ENCODE measurements at places on chromosomes 3 and 15.

- DNase-seq, result no peak
Observed at GRCh38 chr3:30604093-30604492, 2.3 kb upstream of the TGFBR2 start.

DNA sequence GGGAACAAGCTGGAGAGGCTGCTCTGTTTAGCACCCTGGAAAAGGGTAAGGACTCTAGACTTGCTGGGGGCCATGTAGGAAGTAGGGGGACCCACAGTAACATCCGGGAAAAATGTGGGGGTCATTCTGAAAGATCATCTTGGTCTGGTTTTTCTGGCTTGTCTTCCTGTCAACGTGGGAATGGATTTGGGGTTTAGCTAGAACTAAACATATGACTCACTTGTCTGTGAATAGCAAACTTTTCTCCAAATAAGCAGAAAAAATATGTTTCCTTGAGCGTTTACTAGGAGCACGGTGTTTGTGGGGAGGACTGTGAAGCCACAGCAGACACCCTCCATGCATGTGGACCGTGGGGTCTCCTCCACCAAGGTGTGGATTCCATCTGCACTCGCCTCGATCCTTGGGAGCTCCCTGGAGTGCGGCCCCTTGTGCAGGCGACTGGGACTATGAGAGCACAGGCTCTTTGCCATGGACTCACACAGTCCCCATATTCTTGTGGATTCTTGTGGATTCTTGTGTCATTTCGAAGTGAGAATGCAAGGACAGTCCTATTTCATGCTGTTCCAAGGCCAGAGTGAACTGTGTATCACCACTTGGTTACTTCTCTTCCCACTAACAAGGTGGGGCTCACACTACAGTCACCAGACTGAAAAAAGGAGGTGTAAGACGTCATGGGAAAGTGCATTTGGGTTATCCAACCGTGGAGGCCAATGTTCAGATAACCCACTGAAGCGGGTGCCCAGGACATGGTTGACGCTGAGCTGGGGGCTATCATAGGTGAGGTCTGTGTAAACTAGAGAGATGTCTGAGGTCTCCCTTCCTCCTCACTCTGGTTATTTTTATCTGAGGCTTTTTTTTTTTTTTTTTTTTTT is 25.5 kb downstream of the PGPEP1L start:
- DNase-seq, result no peak

GRCh38 chr3:58999134-58999773 is 50.6 kb downstream of the CFAP20DC start:
- no peak for DNase-seq

DNA sequence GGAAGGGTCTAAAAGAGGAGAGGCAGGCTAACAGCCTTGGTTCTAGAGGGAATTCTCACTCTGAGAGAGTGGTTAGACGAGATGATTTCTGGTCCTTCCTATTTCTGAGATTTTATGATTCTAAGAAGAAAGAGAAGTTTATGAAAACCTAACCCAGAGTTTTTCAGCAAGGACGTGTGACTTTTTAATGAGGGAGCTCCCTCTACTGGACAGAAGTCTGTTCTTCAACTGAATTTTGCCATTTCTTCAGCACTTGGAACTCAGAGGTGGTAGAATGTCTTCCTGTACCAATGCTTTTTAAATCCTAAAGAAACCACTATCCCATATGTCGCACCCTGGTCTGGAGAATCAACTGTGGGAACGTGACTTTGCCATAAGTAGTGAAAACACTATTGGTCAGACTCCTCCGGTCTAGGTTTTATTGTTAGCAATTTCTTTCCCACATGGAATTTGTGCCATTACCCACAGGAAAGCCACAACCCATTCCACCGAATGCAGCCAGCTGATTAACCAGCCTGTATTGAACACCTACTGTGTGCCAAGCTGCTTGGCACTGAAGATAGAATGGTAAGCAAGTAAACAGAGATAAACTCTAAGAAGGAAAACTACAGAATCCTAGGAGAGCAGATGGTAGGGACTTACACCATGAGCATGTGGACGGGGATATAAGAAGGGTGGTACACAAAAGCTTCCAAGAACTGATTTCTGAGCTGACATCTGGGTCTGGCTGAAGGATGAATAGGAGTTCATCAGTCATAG is 199.5 kb upstream of the LMCD1 start:
- no peak for DNase-seq

DNA sequence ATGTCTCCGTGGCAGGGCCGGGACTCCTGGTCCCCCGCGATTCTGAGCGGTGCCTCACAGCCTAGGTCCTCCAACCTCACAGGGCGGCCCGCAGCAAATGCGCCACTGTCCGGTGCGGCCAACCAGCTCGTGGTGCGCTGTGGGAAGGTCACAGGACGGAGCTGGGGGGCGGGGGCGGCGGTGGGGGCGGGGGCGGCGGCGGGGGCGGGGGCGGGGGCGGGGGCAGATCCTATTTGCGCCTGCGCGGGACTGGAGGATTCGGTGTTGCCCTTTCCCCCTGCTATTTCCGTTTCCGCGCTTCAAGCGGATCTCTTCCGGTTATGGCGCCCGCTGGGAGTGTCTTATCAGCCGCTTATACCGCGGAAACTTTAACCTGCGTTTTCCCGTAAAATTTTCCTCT is 106.7 kb upstream of the SNRPN start:
- DNase-seq, result no peak

DNA sequence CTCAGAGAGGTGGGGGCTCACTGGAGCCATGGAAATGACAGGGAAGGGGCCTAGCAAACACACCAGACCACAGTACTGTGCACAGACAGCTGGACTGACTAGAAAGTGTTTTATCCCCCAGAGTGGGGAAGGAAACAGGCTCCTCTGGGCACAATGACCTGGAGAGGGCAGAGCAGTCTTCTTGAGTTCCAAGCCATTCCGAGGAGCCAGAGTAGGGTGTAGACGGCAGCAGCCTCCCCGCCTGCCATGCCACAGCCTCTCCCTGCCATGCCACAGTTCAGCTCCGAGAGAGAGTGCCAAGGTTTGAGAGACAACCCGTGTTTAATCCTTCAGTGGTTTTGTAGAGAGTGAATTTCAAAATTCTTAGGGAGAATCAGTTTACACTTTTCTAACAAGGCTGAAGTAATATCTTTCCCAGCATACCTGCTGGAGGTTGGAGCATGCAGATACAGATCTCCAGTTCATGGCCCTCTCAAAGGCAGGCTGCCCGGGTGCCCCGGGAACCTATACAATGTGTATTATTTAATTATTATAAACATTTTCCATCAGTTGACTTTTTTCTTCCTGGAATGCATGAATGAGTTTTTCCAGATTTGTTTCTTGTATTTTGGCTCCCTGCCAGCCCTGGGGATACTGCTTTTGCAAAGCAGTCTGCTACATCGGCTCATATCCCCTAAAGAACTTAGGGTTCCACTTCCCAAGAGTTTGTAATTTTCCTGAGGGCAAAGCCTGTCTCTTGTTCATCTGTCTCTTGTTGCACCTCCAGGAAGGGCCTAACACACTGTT is 3.2 kb downstream of the PODXL2 start:
- no peak for DNase-seq

- no peak for DNase-seq
Observed at GRCh38 chr3:30893678-30894325, 659 bp downstream of the GADL1 start.

DNA sequence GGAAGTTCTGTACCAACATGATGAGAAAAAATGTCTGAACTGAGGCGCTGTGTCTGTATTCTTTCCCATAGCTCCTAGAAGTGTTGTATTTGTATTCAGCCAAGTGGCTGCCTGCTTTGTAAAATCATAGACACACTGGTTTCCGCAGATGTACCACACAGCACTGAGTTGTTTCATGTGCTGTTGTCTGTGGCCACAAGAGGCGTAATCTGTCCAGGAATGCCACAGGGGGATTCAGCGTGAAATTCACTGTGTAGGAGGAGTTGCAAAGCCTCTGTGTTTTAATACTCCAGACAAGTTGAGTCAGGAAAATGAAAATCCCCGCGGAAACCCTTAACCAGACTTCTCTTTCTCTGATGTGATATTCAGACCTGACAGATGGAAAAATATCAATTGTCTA is 462.2 kb downstream of the NSUN3 start:
- DNase-seq, result no peak

DNA sequence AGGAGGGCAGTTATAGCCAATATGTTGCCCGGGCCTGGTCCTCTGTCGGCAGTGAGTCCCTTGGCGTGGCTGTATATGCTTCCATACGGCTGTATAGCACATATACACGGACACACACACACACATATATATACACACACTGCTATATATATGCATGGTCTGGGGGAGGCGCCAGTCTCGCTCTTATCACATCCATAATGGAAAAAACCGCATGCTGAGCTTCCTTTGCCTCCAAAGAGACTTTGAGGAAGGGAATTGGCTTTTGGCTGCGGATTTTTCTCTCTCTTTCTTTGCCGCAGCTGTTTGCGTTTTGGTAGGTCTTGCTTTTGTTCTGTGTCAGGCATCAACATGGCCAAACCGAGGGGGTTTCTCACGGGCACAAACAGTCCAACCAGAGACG is 11.3 kb upstream of the TMEM115 start:
- no peak for DNase-seq

DNA sequence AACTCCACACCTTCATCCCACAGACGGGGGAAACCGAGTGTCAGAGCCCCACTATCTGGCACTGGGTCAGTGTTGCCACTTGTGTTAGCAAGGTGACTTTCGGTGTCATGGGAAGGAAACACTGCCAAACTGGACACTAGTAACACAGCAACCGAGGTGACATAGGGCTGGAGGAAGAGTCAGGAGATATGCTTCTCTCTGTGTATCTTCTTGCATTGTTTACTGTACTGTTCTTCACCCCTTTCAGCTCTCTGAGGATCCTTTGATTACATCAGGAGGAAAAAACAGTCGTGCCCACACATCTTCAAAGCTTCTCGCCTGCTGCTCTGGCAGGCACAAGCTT is 109.4 kb upstream of the RAD18 start:
- DNase-seq, result no peak

- DNase-seq, result no peak
Observed at GRCh38 chr15:89494941-89495637, 1.3 kb downstream of the RHCG start.

- DNase-seq, result no peak
Observed at GRCh38 chr3:98843266-98843959, 58.1 kb downstream of the DCBLD2 start.

- DNase-seq, result no peak
Observed at GRCh38 chr3:194957743-194958240, 272.1 kb downstream of the FAM43A start.

- no peak for DNase-seq
Observed at GRCh38 chr3:124248471-124249028, 256.6 kb upstream of the ROPN1 start.

DNA sequence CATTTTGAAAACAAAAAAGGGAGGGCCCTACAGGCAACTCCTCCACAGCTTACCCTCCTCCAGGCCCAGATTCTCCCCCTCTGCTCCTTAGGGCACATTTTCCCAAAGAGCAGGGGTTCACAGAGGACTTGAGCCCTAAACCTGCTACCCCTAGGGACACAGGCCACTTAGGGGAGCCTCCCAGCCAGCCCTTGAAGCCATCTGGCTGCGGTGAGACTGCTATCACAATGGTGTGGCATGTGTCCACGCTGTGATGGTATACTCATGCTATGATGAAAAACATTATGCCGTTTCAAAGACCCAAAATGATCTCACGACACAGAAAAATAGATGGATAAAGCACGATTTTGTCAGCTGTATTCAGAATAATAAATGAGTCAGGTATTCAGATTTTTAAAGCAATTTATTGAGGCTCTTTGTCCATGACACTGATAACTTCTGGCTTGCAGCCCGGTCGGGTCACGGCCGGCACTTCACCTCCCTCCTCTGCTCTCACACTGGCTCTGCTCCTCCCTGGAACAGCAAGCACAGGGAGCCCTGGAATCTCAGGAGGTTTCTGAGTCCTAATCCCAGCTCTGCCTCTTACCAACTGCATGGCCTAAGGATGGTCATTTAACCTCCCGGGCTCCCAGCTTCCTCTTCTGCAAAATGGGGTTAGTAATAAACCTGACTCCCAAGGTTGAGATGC is 115.3 kb downstream of the MEGF11 start:
- DNase-seq, result no peak

- no peak for DNase-seq
Observed at GRCh38 chr15:62250186-62250585, 85.1 kb upstream of the C2CD4B start.

GRCh38 chr3:149493315-149494021 is 19.0 kb downstream of the TM4SF4 start:
- DNase-seq, result no peak

DNA sequence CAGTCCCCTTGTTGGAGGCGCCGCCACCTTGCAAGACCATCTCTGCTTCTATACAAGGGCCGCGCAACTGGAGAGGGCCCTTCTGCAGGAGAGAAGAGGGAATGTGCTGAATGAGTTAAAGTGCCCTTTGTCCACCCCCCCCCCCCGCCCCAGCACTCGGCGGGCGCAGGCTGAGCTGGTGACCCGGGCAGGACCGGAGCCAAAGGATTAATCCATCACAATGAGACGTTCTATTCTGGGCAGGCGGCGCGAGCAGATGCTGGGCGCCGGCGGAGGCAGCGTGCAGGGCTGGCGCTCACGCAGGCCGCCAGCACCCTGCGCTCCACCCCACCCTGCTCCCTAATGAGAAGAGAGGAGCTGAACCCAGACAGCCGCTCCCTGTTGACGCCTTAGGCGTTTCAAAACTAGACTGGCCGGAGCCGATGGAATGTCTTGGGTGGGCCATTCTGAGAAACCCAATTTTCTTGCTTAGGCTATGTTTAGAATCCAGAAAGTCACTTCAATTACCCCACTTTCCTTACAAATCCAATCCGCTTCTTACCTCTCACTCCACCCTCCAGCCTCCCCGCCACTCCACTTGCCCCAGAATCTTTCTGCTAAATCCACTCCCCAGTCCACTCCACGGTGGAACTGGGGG is 32.9 kb downstream of the GJD2 start:
- no peak for DNase-seq

DNA sequence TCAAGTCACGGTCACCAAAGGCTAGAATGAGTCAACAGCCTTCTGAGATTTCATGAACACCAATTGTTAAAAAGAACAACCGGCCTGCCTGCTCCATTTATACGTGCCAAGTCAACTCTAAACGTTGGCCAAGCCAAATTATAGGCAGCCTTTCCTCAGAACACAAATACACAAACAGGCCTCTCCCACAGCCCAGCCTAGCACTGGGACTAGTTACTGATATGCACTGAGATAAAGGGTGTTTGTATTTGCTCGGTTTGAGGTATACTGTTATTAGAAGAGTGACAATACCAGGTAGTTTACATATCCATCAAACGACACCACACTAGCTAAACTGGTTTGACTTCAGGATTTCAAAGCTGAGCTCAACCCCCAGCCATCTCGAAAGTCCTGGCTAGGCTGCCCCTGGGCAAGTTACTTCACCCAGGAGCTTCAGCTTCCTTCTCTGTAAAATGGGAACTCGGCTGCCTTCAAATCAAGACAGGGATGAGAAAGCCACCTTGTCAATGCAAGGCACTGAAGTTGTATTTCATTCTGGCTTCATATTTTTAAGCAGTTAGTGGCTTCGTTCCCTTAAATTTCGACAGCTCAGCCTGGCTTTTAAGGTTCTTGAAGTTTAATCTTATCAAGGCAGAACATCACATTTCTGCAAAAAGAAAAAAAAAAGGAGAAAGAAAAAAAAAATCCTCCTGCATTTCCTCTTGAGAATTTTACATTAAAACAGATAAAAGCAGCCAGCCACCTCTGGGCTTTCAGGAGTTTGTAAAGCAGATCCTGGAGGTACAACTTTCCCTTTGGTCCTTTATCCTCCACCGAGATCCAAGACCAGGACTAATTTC is 4.0 kb downstream of the TLE3 start:
- DNase-seq, result no peak

Measured in CD4-positive, alpha-beta T cell (primary cell).